Stimulated activated CD4-positive, alpha-beta T cell treated with anti-CD3 and anti-CD28 coated beads, Interleukin-1b, Interleukin-23, amount 100 ng/mL, for 4 hours (primary cell): ENCODE measurements at places on chromosomes 2 and 18.

DNA sequence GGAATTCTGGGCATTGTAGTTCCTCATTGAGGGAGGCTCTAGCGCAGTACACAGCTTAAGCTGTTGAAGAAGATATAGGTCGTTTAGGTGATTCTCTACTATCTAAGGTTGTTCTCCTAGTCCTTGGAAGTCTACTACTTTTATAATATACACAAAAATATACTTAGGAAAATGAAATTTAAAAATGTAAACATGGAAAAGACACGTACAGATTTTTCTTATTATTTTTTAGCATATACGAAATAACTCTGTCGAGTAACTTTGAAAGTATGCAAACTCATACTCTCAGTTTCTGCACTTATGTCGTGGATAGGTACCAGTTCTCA, 272 bp upstream of the FASTKD1 start:
- DNase-seq: no peak

GRCh38 chr2:25073914-25074313, 32.0 kb downstream of the EFR3B start:
- no peak for DNase-seq

DNA sequence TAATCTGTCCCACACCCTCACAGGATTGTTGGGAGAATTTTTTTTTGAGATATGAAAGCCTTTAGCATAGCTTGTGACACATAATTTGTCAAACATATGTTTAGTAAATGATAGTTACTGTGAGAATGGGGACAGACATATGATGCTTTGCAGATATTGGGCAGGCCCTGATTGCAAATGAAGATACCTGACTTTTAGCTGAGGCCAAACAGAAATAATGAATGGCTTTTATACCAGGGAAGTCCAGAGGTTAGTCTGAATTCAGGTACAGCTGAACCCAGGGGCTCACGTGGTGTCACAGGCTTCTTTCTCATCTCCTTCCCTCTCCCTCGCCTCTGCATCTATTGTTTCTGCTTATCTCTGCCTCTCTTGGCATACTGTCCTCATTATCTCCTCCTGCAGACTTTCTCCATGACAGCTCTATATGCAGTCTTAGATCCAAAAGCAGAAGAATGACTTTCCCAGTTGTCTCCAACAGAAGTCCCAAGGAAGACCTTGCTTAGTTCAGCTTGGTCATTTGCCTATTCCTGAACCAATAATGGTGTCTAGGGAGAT, 4.9 kb upstream of the WNT10A start:
- DNase-seq: no peak

DNA sequence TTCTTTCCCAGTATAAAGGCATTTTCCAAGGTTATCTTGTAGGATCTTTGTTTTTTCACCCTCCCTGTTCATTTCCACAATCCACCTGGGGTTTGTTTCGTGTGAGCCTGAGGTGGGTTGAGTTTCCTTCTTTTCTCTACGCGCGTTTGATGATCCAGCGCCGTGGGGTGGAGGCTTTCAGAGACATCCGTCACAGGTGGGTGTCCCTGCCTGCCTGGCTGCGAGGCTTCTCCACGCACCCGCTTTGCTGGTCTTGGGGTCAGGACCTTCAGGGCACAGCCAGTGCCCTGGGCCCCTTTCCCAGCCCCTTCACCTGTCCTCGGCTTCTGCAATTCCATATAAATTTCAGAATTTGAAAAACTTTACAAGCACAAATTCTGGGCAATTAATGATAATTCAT, 109.0 kb upstream of the ALKAL2 start:
- no peak for DNase-seq

- DNase-seq: no peak
Measured at GRCh38 chr2:76998704-76999103, 523.5 kb downstream of the LRRTM4 start.

- no peak for DNase-seq
Measured at GRCh38 chr2:239271882-239272281, 128.9 kb downstream of the HDAC4 start.

GRCh38 chr2:74751981-74752851, 81.7 kb upstream of the HK2 start:
- no peak for DNase-seq

DNA sequence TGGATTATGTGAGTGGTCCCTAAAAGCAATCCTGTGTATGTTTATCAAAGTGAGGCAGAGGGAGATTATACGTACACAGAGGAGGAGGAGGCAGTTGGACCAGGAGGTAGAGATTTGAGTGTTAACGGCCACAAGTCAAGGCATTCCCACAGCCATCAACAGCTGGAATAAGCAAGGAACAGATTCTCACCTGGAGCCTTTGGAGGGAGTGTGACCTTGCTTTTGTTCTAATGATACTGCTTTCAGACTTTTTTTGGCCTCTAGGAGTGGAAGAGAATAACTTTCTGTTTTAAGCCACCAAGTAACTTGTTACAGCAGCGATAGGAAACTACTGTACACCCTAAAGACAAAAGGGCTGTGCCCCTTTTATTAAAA, 18.1 kb downstream of the LCLAT1 start:
- no peak for DNase-seq

DNA sequence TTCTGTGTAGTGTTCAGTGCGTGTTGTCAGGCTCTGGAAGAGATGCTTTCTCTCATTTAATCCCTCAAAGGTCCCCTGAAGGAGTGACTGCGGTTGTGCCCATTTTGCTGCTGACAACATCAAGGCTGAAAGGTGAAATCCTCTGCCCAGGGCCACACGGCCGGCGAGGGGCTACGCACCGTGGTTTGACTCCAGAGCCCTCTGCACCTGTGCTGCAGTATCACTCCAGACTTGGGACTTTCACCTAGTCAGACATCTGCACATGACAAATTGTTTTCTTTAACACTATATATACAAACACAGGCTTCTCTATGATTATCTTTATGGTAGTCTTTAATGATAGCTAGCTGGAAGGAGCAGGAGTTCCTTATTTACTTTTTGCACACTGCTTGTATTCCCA, 90.2 kb downstream of the ARMC9 start:
- DNase-seq: no peak

- DNase-seq: no peak
Measured at GRCh38 chr2:142718576-142719155, 158.8 kb upstream of the KYNU start.

GRCh38 chr18:47754311-47755101, 176.0 kb downstream of the SMAD2 start:
- DNase-seq: no peak

DNA sequence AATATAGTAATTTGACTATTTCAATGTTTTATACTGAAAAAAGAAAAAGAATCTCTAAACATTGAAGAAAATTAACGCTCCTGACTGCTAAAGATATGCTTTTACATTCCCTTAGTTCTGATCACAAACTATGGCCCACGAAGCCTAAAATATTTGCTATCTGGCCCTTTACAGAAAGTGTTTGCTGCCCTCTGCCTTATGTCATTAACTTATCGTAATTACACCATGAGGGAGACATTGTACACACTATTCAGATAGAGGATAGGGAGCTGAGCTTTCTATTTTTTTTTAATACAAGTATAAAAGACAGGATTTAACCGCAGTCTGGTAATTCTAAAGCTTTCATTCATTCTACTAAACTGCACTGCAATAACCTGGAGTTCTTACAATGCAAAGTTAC, 393.1 kb upstream of the DCC start:
- DNase-seq: no peak

DNA sequence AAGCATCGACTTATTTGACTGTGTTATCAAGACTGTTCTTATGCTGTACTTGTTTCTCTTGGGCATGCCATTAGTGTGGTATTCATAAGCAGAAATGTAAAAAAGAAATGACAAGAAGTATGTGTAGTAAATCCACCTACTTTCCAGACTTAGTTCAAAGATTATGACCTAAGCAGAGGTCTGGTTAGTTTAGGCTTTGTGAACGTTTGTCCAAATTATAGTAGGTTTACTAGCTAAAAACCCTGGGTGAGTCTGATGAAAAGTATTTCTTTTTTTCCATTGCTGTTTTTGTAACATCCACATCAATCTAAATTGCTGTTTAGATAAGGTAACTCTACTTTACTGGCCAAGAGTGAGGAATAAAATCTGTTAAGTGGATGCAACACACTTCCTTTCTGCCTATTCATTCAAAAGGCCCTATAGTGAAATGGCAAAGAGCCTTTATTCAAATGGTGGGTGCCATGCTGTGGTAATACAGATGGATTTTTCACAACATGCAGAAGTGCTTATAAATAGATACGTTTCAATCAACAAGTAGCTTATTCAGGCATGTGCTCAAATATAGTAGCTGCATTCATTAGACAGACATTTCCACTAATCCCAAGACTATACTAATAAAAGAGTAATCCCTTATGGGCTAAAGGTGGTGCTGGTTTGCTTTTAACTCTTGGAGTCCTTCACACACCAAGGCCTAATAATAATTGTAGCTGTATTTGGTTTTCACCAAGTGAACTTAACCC, 122.5 kb upstream of the LTBP1 start:
- no peak for DNase-seq

DNA sequence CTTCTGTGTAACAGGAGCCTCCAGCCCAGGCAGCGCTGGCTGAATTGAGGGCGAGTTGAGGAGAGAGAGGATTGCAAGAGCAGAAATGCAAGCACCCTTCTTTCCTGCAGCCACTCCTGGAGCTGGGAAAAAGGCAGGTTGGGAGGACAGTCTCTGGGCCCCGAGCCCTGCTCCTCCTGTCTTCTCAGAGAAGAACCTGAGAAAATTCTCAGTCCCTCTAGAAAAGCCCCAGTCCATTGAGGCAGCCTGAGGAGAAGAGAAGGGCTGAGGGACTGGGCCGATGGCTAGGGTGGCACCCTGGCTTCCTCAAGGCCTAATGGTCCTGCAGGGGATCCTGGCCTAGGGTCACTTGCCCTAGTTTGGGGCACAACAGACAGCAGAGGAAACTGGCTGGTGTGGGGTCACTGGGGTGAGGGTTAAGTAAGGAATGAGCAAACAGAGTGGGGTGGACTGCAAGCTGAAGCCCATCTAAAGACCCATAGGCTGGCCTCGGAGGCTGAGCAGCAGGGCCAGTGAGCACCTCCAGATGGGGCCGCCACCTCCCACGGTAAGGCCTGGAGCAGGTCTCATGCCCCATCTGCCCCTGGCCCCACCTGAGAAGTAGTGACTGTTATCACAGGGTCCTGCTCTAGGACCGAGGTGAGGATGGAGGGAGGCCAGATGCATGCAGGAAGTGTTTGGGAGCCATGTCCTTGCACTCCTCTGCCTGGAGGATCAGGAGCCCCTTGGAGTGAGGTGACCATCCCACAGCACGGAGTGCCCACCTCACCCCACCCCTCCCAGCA, 12.4 kb downstream of the CIB4 start:
- DNase-seq: no peak

- peak; percentile 25 for DNase-seq
Measured at GRCh38 chr18:23237524-23238151, 102.4 kb downstream of the CABLES1 start.

DNA sequence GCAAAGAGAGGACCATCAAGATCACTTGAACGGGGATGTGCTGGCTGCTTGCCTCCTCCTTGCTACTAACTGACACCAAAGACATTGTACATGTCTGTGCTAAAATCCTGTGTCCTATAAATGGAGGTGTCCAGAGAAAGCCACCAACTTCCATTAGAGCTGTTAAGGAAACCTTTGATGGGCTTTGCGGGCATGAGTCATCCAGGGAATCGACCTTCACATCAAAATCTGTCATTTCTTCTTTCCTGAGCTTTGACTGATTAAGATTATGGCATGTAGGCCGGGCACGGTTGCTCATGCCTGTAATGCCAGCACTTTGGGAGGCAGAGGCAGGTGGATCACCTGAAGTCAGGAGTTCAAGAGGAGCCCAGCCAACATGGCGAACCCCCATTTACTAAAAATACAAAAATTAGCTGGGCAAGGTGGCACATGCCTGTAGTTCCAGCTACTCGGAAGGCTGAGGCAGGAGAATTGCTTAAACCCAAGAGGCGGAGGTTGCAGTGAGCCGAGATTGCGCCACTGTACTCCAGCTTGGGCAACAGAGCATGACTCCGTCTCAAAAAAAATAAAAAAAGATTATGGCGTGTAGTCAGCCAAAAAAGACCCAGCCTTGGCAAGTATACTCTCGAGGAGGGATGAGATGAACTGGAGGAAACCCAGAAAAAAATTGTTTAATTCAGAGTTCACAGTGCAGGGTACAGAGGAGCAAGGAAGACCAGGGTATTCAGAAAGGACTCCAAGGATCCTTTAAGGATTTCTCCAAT, 115.8 kb downstream of the CABLES1 start:
- DNase-seq: no peak

GRCh38 chr18:42477267-42477666, 522.2 kb downstream of the PIK3C3 start:
- DNase-seq: no peak

- DNase-seq: no peak
Measured at GRCh38 chr2:241898463-241899270, 29.1 kb downstream of the RTP5 start.

GRCh38 chr2:98089941-98090340, 3.0 kb downstream of the VWA3B start:
- no peak for DNase-seq

GRCh38 chr2:167147271-167147941, 259.1 kb downstream of the XIRP2 start:
- DNase-seq: no peak

DNA sequence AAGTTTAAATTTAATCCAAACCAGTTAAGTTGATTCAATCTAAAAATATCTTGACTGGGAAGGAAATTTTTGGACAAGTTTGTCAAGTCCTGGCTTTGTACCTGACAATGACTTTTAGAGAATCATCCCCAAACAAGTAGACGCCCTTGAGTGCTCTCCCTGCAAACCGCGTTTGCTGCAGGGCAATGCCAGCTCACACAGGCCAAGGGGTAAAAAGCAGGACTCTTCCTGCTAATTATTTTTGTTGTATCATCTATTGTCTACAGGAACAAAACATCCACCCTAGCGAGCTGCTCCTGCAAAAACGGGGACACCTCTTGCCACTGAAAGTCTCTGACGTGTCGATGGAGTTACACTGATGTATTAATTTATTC, 10.9 kb downstream of the ID2 start:
- DNase-seq: no peak

DNA sequence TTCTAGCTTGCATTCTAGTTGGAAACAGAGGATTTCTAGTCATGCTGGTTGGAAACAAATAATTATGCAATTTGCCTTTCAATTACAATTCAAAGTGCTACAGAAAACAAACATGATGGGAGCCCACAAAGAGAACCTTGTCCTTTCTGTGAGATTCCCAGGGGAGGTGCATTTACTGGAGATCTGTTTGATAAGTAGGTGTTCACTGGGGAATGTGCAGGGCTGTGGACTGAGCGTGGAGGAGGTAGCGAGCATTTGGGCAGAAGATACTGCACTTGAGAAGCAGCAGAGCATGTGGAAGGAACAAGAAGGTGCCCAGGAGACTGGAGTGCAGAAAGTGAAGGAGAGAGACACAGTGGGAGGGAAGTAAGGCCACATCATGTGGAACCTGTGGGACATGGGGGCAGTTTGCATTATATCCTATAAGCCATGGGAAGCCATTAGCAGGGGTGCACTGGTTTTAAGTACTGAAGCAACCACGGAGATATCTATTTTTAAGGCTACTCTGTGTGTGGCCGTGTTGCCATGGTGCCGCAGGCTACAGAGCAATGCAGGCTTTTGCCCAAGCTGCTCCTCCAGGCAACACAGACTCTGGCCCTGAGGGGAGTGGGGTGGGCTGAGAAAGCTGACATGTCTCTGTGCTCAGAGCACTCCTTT, 154.0 kb downstream of the ANTXR1 start:
- no peak for DNase-seq
